ENCODE measurements at places on chromosomes 6 and 20.

- DNase-seq: no peak
Measured at GRCh38 chr6:51336185-51336584, 517.5 kb downstream of the TFAP2B start.

DNA sequence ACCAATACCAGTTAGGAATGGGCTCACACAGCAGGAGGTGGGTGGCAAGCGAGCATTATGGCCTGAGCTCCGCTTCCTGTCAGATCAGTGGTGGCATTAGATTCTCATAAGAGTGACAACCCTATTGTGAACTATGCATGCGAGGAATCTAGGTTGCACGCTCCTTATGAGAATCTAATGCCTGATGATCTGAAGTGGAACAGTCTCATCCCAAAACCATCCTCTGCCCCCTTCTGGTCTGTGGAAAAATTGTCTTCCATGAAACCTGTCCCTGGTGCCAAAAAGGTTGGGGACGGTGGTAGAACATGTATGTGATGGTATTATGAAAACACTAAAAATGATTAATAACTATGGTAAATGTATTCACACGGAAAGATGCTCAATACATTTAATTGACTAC lies 99.7 kb upstream of the HIVEP1 start:
- DNase-seq: no peak

- peak; percentile 56 for DNase-seq
Measured at GRCh38 chr6:89828988-89829471, 650 bp upstream of the CASP8AP2 start.

DNA sequence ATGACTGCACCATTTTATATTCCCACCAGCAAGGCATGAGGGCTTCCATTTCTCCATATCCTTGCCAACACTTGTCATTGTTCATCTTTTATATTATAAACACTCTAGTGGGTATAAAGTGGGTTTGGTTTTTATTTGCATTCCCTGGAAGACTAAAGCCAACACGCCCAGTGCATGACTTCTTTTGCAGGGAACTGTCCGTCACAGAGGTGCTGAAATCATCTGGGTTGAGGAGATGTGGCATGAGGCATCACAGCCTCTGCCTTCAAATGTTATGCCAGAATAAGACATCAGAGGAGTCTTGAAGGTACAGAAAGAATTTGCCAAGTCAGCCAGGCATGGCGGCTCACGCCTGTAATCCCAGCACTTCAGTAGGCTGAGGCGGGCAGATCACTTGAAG lies 29.9 kb upstream of the FAM210B start:
- peak; percentile 42 for DNase-seq

- DNase-seq: no peak
Measured at GRCh38 chr20:7038029-7038428, 270.5 kb downstream of the BMP2 start.

- no peak for DNase-seq
Measured at GRCh38 chr20:37346236-37346534, 245 bp downstream of the SRC start.

DNA sequence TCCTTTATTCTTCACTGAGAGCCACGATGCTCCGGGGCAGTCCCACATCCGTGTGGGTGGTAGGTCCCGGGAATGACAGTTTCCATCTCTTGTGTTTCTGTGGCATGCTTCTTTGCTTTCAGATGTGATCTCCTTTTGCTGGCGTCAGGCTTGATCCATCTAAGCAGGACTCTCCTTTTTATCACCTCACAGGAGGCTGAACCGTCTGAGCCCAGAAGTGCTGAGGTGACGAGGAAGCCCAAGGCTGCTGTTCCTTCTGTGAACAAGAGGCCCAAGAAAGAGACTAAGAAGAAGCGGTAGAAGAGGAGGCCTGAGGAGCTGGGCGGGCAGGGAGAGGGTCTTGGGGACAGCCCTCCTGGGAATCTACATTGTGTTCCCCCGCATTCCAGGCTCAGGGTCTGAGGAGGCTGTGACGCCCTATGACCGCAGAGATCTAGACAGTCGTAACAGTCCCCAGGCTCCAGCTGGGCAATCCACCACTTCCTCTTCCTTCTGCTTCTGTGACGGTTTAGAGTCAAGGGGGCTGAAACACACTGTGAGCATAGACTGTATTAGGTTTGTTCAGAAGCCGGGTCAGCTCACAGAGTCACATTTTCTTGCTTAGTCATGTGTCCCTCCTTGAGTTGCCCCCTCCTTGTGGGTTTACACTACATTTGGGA lies 26.8 kb downstream of the MANBAL start:
- no peak for DNase-seq

GRCh38 chr20:4766631-4767030 lies 44.9 kb downstream of the PRND start:
- no peak for DNase-seq

DNA sequence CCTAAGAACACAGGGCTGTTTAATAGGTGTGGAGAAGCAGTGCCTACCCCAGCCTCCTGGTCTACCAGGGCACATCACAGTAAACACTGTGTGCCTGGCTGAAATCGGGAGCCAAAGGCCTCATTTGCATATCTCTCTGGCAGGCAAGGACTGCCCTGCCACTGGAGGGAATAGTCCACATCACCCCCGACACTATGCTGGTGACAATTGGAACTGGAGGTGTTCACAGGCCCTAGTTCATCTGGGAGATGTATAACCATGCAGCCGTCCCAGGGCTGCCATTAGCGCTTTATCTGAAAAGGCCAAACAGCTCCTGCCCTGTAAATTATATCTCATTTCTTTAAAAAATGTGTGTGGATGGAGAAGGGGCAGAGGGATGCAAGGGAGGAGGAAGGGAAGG lies 150.3 kb downstream of the LINC00237 start:
- DNase-seq: peak; percentile 11

DNA sequence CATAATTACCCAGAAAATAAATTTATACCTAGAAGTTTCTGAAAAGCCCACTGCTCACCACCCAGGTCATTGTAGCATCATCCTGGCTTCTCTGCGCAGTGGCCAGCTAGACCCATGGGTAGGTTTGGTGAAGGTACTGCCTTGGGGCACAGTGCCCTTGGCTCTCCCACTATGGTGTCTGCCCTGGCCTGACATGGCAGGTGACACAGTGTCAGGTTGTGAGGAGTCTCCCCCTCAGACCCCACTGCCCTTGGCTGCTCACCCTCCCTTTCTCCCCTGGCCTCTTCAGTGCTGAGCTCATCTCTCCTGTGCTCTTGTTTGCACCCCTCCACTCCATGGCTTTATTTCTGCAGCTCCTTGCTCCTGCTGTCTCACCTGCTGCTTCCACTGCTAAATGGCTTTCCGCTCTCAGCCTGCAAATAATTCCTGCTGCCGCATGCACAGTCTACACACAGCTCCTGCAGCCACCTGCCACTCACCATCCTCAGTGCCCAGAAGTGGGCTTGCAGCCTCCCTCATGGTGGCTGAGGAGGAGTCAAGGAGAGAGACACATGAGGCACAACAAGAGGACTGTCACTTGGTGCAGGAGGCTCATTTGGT lies 313.4 kb upstream of the MOCS1 start:
- DNase-seq: no peak

- no peak for DNase-seq
Measured at GRCh38 chr20:14313341-14314020, 23.9 kb downstream of the FLRT3 start.

GRCh38 chr6:166757232-166758135 lies 130.4 kb upstream of the RPS6KA2 start:
- DNase-seq: peak; percentile 4

GRCh38 chr6:13487122-13488014 lies at the start of gene GFOD1:
GFOD1 (minus strand) TSS chr6:13487600; CDS start chr6:13486890, 710 bp downstream.
- peak; percentile 77 for DNase-seq

GRCh38 chr20:8012724-8013123 lies 6.8 kb downstream of the TMX4 start:
- DNase-seq: no peak

DNA sequence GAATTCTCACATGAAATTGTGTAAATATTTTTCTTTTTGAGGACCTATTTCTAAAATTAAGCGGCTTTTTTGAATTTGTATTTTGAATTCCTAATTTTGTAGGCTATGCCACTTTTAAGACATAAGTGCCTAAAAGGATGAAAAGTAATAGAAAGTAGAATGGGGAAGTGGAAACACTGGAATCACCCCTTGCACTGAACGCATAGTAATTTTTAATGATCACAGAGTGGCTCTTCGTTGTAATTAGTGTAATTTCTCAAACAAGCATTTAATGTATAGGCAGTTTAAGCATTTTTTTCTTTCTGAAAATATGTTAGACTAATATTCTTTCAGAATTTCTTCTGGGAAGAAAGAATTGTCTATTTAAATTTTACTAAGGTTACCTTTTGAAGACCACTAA lies 73.2 kb downstream of the ARID1B start:
- no peak for DNase-seq

- DNase-seq: no peak
Measured at GRCh38 chr6:14396826-14397517, 279.4 kb downstream of the CD83 start.

DNA sequence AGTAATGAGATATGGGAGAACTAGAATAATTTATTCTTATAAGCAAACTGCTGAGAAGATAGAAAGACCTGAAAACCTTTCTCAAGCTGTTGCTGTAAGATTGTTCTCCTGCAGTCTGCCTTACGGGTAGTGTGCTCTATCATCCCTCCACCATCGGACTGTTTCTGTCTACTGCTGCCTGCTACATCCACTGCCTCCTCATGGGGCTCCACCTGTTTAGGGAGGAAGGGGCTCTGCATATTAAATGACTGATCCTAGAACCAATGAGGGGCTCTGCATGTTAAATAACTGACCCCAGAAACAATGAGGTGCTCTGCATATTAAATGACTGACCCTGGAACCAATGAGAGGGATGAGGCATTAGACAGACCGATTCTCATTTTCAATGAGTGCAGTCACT lies 654.6 kb downstream of the KIF16B start:
- peak; percentile 8 for DNase-seq

- no peak for DNase-seq
Measured at GRCh38 chr20:33679758-33680485, 5.7 kb upstream of the NECAB3 start.

DNA sequence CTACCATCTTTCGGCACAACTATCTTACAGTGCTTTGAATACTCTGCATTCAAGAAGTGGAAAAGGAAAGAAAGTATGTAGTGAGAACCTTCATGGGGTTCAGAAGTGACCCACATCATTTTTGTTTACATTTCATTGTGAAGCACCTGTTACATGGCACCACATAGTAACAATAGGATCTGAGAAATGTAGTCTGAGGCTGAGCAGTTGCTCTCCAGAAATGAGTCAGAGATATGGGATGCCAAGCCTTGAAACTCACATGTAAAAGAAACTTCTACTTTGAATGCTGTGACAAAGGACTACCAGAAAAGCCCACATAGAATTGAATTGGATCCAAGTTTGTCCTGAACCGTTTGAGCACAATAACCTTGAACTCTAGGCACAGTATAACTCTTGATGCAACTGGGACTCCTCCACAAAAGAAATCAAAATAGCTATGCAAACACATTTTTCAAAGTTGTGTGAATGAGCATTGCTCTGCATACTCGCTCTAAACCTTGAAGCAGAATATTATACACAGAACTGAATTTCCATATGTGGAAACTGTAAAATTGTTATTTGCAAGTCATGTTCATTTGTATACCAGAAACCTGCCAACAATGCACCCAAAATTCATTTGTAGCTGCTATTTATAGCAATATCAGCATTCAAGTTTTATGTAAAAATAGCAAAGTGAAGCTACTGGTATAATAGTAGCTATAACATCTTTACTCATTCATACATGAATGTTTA lies 400.9 kb upstream of the POU3F2 start:
- DNase-seq: no peak

GRCh38 chr6:119360262-119360915 lies 10.8 kb upstream of the MAN1A1 start:
- DNase-seq: no peak

DNA sequence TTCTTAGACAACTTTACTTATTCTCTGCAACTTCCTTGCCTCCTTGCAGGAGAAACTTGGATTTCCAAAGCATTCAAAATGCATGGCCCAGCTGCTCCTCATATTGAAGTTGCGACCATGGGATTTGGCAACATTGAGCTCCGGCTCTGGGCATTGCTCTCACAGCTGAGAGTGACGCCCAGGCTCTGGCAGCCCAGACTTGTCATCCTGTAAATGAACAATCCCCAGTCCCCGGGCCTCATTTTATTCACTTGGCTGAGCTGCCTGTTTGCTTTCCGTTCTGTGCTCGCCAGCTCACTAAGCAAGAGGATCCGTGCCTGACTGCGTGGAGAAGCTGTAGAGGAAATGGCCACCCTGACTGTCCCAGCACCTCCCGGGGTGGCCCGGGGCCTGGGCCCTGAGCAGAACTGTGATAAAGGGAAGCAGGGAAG lies 119.5 kb upstream of the CD93 start:
- no peak for DNase-seq

DNA sequence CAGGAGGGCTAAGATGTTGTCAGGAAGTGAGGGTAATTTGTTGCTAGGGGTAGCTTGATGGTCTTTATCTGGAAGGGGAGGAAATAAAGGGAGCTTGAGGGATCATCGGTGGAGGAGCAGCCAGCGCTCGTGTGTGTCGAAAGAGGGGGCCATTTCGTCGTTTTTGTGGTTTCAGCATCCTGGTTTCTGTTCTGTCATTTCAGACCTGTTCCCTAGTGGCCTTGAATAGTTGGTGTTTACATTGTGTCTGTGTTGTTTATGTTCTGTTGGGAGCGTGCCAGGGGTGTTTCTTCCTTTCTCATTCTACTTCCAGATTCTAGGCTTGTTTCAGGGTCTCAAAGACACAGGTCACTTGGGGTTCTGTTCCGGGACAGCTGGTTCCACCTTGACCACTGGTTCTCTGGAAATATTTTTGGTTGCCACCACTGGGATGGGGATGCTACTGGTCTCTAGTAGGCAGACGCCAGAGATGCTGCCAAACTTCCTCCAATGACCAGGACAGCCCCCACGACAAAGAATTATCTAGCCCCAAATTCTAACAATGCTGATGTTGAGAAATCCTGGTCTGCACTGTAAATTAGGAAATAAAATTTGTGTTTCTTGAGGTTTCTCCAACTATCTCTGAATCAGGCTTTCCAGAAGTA lies 113.9 kb upstream of the NAA20 start:
- DNase-seq: peak; percentile 67

- DNase-seq: no peak
Measured at GRCh38 chr6:137820425-137820824, 46.6 kb upstream of the TNFAIP3 start.

DNA sequence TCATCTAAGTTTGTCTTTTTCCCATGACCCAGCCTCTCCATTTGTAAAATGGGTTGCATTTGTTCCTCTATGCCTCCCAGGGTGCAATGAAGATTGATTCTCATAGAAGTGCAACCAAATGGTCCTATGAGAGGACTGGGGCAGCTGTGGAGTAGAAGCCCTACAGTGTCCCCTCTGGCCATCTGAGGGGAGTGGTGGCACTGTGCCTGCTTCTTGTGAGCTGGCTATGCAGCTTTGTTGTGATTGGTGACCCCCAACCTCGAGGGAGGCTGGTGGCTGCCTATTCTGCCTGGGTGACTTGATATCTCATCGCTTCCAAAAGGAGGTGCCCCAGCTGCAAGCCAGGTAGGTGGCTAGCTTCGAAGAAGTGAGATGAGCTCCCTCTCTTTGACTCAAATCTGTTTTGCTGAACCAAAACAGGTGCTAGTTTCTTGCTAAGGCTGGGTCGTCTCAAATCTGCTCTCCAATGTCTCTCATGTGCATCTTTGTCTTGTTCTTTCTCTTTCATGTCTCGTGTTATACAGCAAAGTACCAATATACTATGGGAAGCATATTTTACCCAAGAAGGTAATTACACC lies 33.9 kb downstream of the TXLNB start:
- no peak for DNase-seq

Measured in SW480 (cell line).